ENCODE measurements at places on chromosomes 2 and 18.

DNA sequence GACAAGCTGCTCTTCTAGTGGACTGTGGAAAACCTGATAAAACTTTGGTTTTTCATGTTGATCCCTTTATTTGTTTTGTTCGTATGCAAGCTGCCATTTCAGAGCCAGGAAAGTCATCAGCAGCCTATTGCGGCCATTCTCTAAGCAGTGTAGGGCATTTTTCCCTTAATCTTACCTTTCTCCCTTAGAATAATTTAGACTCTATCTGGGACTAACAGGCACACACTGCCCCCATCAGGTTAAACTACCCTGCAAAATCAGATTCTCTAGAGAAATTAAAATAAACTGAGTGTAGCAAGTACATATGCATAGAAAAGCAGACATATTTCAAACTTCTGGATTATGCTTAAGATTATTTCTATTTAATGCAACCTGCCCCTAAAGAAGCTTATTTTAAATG, 347.5 kb downstream of the METTL4 start:
- no peak for DNase-seq

GRCh38 chr2:128308284-128308731, 10.4 kb downstream of the HS6ST1 start:
- no peak for DNase-seq

- DNase-seq = no peak
Measured at GRCh38 chr2:216855605-216856004, 4.3 kb downstream of the TNP1 start.

DNA sequence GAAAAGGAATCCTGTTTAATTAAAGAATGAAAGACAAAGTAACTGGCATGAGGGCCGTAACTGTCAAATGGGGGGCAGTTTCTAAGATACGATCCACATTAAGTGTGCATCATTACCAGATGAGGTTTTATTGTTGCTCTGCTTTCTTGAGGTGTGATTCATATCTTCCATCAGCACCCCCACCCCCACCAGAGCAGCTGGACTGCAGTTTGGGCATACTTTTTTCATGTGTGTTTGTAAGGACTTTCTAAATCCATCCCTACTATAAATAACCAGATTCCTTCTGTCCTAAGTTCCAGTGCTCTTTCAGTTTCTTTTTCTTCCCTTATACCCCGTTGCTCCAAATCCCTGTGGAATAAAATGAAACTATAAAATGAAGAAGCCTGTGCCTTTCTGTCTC, 142.1 kb downstream of the CDCA7 start:
- DNase-seq = no peak

DNA sequence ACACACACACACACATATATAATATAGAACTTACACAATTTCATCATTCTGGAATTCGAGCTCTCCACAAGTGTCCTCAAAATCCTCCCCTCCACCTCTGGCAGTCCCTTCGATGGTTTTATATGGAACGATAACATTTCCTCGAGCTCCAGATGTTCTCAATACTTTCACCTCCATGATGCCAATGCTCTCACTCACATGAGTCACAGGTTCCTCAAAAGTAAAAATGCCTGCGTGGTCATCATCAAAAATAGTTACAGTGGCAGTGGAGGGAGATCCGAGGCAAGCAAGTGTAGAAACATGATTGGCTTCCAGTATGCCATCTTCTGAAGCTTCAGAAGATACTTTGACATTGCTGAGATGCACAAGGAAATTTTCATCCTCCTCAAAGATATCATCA, 23.5 kb downstream of the SLC8A1 start:
- no peak for DNase-seq

DNA sequence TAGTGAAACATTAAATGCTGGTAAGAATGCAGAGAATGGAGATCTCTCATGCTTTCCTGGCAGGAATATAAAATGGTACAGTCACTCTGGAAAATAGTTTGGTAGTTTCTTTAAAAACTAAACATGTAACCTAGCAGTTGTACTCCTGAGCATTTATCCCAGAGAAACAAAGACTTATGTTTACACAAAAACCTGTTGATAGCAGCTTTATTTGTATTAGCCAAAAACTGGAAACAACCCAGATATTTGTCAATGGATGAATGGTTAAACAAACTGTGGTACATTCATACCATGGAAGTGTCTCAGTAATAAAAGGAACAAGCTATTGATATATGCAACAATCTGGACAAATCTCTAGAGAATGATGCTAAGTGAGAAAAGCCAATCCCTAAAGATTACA, 81.7 kb upstream of the CTAGE1 start:
- DNase-seq = no peak

GRCh38 chr18:73621091-73621490, 526.5 kb downstream of the FBXO15 start:
- DNase-seq = no peak

GRCh38 chr2:66683599-66683998, 248.7 kb downstream of the MEIS1 start:
- no peak for DNase-seq

GRCh38 chr2:171882089-171882769, 11.8 kb downstream of the SLC25A12 start:
- no peak for DNase-seq

GRCh38 chr2:170843656-170844055, 27.0 kb downstream of the GAD1 start:
- no peak for DNase-seq

DNA sequence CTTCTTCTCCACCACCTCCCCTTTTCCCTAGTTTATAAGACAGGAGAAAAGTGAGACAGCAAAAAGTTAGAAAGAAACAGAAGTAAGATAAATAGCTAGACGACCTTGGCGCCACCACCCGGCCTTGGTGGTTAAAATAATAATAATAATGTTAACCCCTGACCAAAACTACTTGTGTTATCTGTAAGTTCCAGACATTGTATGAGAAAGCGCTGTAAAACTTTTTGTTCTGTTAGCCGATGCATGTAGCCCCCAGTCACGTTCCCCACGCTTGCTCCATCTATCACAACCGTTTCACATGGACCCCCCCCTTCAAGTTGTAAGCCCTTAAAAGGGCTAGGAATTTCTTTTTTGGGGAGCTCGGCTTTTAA, 1.5 kb upstream of the BUB1 start:
- DNase-seq = no peak

DNA sequence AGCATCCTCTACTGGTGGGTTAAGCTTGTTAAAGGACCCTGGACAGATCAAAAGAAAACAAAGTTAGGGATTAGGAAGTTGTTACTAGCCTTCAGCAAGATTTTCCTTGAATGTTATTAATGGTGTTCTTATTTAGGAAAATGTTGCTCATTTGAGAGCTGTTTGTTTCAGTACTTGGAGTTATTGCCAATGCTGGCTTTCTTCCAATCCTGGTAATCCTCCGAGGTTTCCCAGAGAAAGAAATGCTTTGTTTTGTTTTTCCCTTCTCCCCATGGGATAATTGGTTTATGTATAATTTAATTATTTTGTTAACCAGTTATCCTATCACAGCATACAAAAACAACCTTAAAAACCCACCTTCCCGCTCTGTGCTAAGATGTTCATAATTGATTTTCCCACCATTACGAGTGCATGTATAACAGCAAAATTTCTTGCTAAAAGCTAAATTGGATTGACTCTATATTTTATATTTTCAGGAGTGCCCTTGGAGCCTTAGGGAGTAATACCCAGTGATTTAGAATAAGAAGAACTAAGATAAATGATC, 79.8 kb downstream of the MGAT5 start:
- DNase-seq = no peak

GRCh38 chr2:240636563-240637115, 11.4 kb downstream of the GPR35 start:
- no peak for DNase-seq

GRCh38 chr2:17177088-17177487, 341.2 kb downstream of the RAD51AP2 start:
- DNase-seq = no peak

GRCh38 chr18:64032312-64032711, 62.4 kb downstream of the SERPINB8 start:
- no peak for DNase-seq

DNA sequence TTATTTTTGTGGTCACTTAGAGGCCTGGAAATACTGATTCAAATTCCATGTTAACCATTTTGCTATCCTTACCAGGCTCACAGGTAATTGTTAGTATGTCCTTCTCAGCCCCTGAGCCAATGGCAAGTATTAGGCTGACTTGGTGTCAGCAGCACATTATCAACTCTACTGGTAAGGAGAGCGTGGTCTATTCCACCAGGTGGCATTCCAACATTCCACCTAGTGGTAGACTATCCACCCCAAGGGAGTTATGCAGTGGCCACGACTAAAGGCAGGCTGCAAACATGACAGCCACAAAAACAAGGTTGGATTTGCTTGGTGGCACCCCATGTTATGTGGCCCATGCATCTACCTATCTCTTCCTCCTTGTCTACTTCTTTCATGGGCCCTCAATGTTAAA, 31.8 kb upstream of the GCC2 start:
- DNase-seq = no peak

GRCh38 chr18:76371301-76372203, 123.5 kb downstream of the ZNF516 start:
- DNase-seq = no peak

DNA sequence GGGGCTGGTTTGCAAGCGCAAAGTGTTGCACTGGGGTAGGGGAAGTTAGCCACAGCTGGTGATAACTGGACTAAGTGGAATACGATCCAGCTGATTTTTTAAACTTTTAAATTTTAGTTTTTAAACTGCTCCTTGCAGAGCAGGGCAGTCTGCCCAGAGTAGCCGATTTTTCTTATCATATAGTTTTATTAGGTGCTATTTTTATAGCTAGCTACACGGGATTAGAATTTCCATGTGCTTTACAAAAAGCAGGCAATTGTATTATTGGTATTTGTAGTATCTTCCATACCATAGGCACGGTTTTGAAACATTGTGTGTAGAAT, 9.6 kb downstream of the CPLX4 start:
- DNase-seq = no peak

DNA sequence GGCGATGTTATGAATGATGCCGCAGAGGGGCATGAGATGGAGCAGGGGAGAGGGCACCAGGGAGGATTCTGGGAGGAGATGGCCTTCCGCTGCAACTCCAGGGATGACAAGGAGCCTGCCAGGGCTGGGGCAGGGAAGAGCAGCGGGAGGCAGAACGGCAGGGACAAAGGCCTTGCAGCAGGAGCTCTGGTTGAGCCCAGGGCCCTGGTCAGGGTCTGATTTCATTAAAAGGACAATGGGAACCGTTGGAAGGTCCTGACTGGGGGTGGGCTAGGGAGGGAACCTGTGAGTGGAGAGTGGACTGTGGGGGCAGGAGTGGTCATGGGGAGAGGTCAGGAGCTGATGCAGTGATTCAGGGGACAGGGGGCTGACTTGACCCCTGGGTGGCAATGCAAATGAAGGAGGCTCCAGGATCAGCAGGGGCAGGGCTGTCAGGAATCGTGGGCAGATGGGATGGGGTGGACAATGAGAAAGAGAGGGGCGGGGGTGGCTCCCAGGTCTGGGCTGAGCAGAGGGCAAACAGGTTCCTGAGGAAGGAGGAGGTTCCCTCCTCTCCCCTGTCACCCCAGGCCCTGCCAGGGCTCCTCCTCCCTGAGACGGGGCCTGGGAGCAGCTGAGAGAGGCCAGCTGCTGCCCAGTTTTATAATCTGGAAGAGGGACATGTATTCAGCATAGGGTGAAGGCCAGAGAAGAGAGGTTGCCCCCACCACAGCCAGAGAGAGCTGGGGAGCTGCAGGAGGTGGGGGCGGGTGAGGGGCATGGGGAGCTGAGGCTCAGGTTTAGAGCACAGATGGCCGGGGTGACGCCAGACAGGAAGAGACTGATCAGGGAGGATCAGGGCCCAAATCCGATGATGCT, 7.3 kb upstream of the DUSP2 start:
- no peak for DNase-seq

GRCh38 chr2:12227941-12228608, 481.6 kb downstream of the LPIN1 start:
- no peak for DNase-seq

- no peak for DNase-seq
Measured at GRCh38 chr18:74012954-74013630, 134.5 kb downstream of the FBXO15 start.

GRCh38 chr18:74179623-74180199, 31.4 kb downstream of the TIMM21 start:
- DNase-seq = no peak

- DNase-seq = no peak
Measured at GRCh38 chr2:99880148-99880963, 262.0 kb downstream of the AFF3 start.

DNA sequence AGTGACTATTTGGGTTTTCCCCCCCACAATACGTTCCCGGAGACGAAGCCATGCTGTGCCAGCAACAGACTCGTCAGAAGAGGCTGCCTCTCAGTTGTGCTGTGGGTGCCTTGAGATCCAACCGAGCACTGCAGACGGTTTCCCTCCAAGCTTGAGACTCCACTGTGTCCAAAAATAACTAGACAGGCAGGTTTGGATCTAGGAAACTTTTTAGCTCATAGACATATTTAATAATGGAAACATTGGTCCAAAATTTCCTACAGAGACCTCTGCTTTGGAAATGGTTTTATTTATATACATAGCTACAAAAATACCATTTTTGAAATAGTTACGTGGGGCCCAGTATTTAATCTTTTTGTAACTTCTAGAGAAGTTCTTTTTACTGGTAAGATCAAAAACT, 63.1 kb upstream of the SPATS2L start:
- DNase-seq = no peak

DNA sequence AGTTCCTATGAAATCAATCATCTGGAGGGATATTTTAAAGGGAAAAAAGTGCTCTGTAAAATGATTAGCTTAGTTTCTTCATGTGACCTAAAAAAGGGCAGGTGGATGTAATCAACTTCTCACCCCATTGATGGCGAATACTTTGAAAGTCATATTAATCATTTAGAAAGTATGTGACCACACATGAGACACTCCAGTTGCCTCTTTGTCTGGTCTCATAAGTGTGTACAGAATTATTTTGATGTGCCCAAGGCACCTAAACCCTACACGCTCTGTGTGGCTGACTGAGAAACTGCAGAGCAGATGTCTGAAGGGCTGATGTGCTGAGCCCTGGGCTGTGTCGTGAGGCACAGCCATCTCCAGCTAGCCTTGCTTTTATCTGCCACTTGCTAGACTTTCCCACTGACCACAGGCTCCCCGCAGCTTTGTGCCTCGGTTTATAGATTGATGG, 26.9 kb downstream of the SGPP2 start:
- DNase-seq = no peak
